ENCODE measurements at places on chromosomes 2 and 18. TPM values are rescaled to one million over a fixed set of nuclear protein-coding genes. Genes with fewer than 3 reads are reported as not detected.

The SPEG gene
- 13.1 TPM for total RNA-seq

The SLC14A1 gene
- total RNA-seq = 31.0 TPM

The AQP12B gene
- not detected for total RNA-seq

The KCNJ13 gene
- total RNA-seq = not detected

The SLC23A3 gene
- total RNA-seq = 1.8 TPM

The DCAF17 gene
- total RNA-seq = 21.6 TPM

The EML6 gene
- 1.3 TPM for total RNA-seq

The ELP2 gene
- total RNA-seq = 309 TPM

The SERPINB10 gene
- total RNA-seq = not detected

The CCDC85A gene
- not detected for total RNA-seq

The CPLX4 gene
- not detected for total RNA-seq

The PHOSPHO2 gene
- total RNA-seq = 3.9 TPM

The CABYR gene
- total RNA-seq = 5.6 TPM

The RAD51AP2 gene
- under 0.01 TPM for total RNA-seq

The IL1F10 gene
- not detected for total RNA-seq

The AGXT gene
- total RNA-seq = not detected

The CYTIP gene
- total RNA-seq = not detected
